Stimulated activated CD4-positive, alpha-beta T cell treated with anti-CD3 and anti-CD28 coated beads, Interleukin-4, amount 100 ng/mL, for 4 hours (primary cell): ENCODE measurements at places on chromosomes 4 and X.

DNA sequence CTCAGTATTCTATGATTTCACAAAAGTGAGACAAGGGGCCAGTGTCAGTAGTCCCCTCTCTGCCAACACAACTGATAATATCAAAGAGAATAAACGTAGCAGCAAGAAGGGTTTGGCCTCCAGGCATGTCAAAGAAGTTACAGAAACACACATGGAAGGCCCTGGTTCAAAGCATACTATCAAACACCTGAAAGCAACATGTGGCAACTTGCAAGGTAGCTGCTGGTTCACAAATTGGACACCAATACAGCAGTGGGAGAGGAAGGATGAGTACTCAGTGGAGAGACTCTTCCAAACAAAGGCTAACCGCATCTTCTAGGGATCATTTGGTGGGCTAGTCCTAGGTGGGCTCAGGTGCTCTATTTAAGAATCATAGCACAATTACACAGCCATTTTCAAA lies 74.9 kb upstream of the MAOA start:
- DNase-seq: no peak

GRCh38 chrX:137362583-137362982 lies 203.3 kb upstream of the ZIC3 start:
- no peak for DNase-seq

GRCh38 chr4:182913036-182913435 lies 4.2 kb downstream of the DCTD start:
- no peak for DNase-seq

- no peak for DNase-seq
Observed at GRCh38 chr4:155811083-155811482, 52.3 kb downstream of the GUCY1B1 start.

- DNase-seq: no peak
Observed at GRCh38 chrX:129235903-129236302, 287.4 kb downstream of the SMARCA1 start.

GRCh38 chrX:95764972-95765451 lies 919.6 kb upstream of the DIAPH2 start:
- no peak for DNase-seq

GRCh38 chr4:3810111-3810680 lies 44.0 kb downstream of the ADRA2C start:
- no peak for DNase-seq

- DNase-seq: no peak
Observed at GRCh38 chr4:119211867-119212233, 663 bp upstream of the USP53 start.

- DNase-seq: no peak
Observed at GRCh38 chr4:11765849-11766453, 337.3 kb upstream of the HS3ST1 start.

DNA sequence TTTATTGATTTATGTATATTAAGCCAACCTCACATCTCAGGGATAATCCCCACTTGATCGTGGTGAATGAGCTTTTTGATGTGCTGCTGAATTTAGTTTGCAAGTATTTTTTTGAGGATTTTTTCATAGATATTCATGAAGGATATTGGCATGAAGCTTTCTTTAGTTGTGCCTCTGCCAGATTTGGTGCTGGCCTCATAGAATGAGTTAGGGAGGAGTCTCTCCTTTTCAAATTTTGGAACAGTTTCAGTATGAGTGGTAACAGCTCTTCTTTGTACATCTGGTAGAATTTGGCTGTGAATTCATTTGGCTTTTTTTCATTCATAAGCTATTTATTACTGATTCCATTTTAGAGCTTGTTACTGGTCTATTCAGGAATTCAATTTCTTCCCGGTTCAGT lies 197.2 kb upstream of the NDST4 start:
- DNase-seq: no peak

DNA sequence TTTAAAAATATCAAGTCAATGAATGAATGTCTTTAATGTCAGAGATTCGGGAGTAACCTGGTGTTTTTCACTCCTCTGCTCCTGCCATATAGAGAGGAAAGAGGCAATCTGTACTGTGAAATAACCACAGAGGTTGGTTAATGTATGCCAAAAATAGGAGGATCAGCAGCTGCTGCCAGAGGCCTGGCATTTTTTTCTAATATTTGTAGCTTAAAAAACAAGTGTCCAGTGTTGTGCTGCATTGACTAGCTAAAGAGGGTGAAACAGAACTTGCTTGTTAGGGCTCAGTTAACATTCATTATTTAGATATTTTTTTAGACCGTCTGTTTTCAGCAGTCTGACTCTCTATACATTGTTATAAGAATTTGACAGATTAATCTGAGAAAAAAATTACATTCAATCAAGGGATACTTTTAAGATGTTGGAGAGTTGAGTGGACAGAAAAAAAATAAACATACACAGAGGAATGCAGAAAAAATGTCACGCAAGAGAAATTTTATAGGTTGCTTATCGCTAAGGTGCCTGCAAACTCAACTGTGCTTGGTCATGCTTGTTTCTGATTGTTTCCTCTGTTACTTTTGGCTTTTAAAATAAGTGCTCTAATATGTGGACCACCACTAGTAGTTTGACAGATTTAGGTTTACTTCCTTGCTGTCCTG lies 392.3 kb upstream of the GALNT7 start:
- no peak for DNase-seq

DNA sequence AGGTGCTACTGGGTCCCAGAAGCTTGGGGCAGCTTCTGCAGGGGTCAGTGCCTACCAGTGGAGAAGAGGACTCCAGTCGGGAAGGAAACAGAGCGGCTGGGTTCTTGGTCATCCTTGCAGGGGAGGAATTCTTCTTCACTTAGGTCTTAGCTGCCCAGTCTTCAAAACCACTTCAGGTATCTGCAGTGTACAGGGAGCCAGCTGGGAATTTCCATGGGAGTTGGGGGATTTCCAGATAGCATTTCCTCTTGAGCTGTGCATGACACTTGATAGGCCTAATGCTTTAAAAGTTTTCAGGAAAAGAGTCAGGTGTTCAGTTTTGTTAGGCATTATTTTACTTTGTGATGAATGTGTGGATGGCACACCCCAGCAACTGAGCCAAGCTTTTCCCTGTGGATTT lies 58.1 kb upstream of the ENPP6 start:
- no peak for DNase-seq

DNA sequence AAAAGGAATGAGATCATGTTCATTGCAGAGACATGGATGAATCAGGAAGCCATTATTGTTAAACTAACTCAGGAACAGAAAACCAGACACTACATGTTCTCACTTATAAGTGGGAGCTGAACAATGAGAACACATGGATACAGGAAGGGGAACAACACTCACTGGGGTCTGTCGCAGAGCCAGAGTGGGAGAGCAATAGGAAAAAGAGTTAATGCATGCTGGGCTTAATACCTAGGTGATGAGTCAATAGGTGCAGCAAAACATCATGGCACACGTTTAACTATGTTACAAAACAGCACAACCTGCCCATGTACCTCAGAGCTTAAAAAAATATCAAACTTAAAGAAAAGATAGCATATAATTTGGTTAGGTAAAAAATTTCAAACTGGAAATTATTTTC lies 281.4 kb downstream of the PABPC4L start:
- DNase-seq: no peak

DNA sequence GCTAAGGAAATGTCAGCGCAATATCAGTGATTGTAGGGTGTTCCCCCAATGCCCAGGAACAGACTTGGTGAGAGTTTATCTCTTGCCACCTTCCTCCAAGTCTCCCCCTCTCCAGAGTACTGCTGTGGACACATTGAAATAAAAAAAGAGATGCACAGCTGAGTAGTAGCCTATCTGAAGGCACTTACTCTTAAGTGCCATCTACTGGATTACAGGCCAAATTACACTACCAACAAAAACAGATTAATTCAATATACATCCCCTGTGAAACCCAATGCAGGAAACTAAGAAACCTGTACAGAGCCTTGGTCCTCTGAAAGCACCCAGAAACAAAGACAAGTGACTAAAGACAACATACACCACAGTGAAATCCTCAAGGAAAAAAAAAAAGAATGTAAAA lies 460.3 kb downstream of the ZIC3 start:
- DNase-seq: no peak

DNA sequence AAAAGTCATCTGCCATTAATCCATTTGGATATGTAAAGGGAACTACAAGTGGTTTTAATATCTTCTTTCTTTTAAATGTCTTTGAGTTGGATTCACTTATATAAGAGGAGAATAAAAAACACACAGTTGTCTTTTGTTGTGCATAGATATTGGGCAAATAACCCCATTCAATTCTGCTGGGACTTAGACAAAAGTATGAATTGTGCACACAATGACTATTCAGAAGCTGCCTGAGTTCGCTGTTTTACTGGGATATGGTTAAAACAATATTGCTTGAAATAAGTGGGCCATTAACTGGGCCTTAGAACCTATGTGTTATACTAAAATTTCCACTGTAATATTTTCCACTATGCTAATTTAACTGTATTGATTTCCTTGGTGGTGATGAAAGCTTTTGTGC lies 71.7 kb downstream of the PCYT1B start:
- DNase-seq: no peak

DNA sequence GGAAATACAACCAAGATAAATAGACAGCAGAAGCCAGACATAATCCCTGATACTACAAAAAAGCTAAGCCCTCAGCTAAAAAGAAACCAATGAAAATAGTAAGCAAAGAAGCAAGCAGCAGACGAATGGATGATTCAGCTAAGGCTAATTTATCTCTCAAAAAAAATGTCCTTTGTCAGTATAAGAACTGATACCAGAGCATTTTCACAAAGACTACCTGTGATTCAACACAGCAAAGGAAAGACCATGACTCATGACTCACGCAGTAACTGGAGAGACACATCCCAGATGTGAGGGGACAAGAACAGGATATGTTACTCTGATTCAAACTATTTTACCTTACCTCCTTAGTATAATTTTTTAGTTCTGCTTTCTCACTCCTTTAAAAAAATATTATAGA lies 22.7 kb upstream of the TMPRSS11F start:
- no peak for DNase-seq

- no peak for DNase-seq
Observed at GRCh38 chrX:38694394-38694793, 106.9 kb upstream of the MID1IP1 start.

DNA sequence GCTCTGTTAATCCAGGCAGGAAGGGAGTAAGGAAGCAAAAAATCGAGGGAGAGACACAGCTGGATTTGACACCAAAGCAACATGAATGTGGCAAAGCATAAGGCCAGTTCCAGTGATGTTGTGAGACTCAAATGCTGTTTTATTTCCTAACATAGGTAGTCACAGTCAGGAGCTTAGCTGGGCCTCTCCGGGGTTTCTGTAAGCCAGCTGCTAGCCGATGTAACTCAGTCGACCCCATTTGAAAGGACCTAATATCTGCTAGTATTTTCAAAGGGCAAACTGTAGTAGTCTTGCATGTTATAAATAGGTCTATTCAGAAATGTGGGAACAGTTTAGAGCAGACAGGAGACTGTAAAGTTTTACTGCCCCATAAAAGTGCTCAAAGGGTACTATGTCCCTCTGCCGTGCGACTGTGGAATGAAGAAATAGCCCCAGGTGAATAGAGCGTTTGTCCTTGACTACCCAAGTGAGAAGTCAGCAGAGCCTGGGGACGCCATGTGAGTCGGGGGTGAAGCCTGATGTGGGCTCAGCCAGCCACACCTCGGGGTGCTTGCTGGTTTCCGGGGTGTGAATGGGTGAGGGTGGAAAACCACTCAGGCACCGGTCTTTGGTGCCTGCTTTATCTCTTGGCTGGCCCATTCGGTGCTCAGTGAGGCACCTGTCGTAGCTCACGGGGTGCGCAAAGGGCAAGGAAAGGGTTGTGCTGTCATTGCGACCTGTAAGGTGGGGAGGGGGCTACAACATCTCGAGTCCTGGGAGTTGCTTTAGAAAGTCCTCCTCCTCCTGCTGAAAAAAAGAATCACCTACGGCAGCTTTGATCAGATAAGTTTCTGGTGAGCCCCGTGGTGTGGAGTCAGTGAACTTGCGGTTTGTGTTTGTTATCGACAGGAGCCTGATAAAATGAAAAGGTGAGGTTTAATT lies 745 bp downstream of the TRIM2 start:
- peak; percentile 3 for DNase-seq

GRCh38 chr4:38671592-38671940 lies 7.6 kb downstream of the KLF3 start:
- no peak for DNase-seq

DNA sequence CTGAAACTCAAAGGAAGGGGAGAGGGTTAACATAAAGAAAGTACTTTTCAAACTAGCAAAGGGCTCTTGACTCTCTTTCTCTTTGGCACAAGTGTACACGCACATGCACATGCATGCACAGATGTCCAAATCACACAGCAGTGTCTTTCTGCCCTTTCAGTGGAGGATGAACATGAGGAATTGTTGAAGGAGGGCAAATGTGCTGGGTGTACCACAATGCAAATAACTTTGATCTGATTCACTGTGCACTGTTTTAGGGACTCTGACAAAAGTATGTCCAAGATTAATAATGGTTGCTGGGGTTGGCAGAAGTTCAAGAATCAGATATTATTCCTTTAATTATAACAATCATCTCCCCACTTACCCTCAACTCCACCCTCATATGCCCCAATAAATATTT lies 93.8 kb downstream of the GPC4 start:
- no peak for DNase-seq

GRCh38 chrX:41686788-41687187 lies 2.0 kb upstream of the GPR34 start:
- DNase-seq: no peak

DNA sequence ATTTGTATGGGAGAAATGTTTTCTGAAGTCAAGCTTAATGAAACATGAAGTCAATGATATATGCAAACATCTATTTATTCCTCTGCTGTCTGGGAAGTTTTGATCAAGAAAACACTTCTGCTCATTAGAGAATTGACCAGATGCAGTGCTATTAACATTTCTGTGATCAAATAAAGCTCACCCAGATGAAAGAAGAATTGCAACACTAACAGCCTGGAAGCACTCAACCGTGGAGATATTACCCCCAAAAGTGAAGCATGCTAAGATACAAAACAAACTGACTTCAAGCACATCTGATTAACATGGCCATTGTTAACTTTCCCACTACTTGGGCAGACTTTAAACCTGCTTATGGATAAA lies 73.7 kb upstream of the GUCY1A1 start:
- DNase-seq: no peak

DNA sequence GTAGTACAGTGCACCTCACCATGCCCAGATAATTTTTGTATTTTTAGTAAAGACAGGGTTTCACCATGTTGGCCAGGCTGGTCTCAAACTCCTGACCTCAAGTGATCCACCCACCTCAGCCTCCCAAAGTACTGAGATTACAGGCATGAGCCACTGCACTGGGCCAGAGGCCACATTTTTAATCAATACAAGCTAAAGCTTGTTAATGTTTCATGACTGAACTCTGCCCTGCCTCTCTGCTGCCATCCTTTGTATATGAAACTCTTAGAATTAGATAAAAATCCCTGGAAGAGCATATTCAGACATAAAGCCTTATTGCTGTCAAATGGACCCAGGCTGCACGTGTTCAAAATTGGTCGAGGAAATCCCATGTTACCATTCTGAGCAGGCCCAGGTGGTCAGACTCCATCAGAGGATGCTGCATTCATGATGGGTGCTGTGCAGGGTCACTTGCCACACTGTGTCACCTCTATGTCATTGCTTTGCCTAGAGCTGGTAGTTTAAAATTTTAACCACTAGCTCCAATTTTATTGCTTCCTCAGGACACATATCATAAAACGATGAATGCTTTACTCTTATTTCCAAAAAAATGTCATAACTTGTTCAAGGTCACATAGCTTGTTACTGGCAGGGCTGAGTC lies 45.2 kb downstream of the LNX1 start:
- no peak for DNase-seq

- peak; percentile 3 for DNase-seq
Observed at GRCh38 chr4:15729910-15730533, 27.2 kb downstream of the BST1 start.
